ENCODE measurements at places on chromosomes 6 and 20.

GRCh38 chr20:24164360-24164759 lies 175.8 kb upstream of the GGTLC1 start:
- DNase-seq = no peak

- no peak for DNase-seq
Observed at GRCh38 chr6:114389111-114389510, 46.3 kb upstream of the HS3ST5 start.

DNA sequence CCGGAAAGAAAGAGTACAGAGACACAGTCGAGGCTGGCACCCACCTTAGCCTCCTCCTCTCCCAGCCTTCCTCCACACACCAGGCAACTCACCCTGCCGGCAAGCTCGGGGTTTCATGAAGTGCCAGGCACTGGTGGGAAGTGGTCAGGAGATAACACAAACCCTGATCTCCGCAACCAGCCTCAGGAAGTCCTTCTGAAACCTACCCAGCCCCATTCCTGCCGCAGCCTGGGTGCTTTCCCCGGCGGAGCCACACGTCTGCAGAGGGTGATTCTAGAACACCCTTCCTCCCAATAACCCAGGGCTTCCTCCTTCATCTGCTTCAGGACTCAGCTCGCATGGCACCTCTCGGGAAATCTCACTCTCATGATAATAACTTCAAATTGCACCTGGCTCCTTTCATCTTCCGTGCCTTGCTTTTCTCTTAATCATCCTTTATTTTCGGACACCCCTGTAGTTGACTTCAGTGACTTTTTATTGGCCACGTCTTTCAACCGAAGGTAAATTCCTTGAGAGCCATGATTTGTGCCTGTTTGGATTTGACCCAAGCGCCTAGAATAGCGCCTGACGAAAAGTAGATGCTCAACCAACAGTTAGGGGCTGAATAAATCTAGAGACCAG lies 8.7 kb upstream of the HLA-E start:
- no peak for DNase-seq

- no peak for DNase-seq
Observed at GRCh38 chr20:61524951-61525666, 273.0 kb downstream of the CDH4 start.

DNA sequence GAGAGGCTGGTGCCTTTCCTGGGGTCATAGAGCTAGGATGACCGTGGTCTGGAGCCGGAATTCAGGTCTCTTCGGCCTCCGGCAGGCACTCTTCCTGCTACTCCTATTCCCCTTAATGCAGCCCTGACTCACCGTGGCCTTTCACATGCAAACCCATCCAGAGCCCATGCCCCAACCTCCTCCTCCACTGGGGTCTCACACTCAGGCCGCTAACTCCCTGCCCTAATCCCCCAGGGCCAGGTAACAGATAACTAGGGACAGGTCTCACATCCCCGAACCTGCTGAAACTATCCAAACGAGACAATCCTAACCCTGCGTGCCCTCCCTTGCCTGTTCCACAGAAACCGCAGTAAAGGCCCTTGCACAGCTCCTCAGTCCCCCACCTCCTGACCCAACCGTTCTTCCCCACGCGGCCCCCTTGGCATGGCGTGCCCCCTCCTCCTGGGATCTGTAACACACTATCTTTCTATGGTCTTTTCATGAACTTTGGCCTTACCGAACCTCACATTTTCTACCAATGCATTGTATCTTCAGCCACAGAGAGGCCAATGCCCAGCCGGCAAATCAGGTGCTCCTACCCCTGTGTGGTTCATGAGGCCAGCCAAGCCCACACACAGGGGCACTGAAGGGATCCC lies 245.4 kb upstream of the EXOC2 start:
- no peak for DNase-seq

GRCh38 chr6:15244620-15245360 lies 1.1 kb upstream of the JARID2 start:
- peak; percentile 63 for DNase-seq

GRCh38 chr6:125393449-125393858 lies 91.7 kb upstream of the HDDC2 start:
- DNase-seq = no peak

- DNase-seq = no peak
Observed at GRCh38 chr6:3206339-3207015, 21.0 kb downstream of the TUBB2B start.

DNA sequence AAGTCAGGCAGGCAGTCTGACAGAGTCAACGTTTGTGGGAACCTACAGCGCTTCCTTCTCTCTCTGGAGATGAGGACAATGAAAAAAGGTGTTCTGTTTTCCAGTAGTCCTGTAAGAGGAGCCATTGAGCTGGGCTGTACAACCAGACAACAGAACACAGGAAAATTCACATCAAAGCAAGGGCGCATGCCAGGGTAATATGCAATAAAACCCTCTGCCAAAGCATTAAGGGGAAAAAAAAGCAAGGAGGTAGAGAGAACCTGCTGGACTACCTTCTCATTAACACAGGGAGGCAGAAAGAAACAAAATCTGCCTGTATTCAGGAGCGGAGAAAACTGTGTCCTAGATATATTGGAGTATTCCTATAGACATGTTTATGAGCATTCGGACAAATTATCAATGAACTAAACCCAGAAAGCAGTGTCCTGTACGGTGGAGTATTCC lies 1.3 kb downstream of the RNF24 start:
- no peak for DNase-seq

DNA sequence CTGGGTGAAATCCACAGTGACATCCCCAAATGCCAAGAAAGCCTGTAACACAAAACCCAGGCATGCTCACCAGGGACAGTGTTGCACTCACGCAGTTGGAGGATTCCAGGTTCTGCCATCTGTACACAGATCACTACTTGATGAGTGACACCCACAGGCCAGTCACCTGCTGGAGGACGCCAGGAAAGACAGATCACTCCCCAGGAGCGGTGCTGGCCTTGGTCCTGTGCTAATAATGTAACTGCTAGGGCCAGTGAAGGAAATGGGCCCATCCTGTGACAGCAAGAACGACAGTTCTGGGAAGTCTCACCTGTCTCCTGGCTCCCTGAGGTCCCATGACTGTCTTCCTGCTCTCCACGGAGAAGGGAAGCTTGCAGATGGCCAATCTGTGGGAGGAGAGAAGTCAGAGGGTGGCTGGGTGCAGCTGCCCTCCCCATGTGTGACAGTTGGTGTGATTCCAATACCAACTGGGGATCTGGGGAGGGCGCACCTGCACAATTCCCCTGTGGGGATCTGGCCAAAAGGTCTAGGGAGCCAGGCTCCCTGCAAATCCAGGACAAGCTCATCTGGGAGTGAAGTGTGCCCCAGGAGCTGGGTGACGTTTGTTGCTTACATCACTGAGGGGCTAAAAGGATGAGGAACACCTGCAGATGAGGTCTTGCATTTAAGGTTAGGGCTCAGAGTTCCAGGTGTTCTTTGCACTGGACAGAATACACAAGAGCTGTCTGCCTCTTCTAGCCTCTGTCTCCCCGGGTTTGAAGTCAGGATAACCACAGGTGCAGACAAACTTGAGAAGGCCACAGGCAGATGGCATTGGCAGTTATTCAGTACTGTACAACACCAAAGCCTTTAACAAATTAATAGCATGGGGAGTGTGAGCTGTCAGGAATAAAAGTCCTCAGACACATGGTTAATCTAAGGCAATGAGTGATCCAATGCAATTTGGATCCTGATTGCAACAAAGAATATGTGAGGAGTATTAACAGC lies 10.3 kb downstream of the ZNF337 start:
- DNase-seq = no peak

DNA sequence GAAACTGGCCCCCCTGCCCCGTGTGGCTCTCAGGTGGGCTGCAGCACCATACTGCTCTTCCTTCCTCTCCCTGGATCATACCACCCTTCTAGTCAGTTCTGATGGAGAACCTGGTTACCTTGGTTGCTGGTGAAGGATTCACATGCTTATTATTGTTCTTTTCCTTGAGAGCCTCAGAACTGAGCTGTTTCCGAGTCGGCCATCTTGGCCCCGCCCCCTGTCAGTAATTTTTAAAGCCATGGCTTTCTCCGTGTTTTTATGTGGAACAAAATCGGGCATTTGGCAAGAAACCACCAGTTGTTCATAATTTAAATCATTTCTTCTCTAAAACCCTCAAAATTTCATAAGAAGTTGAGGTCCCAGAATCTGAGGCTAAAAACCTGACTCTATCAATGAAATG lies 493.8 kb downstream of the NKAIN2 start:
- DNase-seq = no peak

DNA sequence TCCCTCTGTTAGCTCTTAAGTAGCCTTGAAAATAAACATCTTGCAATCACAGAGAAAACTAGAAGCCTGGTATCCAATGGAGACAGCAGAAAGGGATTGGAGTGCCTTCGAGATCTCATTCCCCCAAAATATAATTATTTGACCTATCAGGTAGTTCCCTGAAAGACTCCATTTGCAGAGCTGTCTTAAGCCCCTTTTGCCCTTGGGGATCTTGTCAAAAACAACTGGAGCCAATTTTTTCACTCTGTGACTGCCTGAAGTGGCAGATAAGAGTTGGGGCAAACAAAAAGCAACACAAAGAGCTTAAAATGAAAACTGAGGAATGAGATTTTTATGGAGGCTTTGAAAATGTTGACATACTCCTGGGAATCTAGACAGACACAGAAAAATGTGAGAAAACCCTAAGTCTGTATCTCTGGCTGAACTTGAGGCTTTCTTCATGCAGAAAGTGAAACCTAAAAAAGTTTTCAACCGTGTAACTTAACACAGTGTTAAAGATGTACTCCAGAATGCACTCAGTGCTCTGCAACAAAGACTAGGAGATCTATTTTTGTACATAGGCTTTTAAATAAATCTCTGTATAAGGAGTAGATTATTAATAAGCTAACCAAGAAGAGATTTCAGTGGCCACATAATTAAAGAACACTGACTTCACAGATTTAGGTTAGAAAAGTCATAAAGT lies 971.1 kb upstream of the MAN1A1 start:
- no peak for DNase-seq

DNA sequence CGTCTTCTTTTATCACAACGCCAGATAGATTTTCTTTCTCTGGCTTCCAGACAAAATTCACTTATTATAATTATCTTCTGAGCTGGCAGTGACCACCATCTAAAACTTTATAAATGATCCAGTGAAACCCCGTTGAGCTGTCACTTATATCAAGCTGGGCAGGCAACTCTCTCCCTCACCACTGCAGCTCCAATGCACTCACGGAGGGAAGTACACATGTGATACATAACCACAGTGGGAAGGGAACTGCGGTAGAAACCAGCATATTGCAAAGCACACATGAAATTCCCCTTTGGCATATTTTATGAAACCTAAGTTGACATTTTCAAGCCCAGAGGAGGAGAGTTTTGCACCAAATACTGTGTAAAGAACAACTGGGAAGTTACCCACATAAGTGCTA lies 536.9 kb downstream of the HACE1 start:
- DNase-seq = no peak

DNA sequence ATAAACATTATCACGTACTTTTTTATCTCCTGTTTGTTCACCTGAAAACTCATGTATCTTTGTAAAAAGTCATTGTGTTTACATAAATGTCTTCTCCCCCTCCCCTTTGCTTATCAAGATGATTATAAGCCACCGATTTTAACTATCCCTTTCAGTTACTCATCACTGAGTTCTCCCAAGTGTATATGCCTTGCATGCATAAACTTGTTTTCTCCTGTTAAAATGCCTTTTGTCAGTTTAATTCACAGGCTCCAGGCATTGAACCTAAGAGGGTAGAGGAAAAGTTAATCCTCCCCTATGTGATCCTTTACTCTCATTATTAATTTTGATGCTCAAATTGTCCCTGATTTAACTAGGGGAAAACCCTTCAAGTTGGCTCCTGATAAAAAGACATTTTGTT lies 24.2 kb downstream of the ANKEF1 start:
- DNase-seq = no peak

GRCh38 chr6:118320652-118321051 lies 227.4 kb upstream of the PLN start:
- DNase-seq = no peak

GRCh38 chr6:21914121-21914973 lies 320.8 kb downstream of the SOX4 start:
- no peak for DNase-seq

DNA sequence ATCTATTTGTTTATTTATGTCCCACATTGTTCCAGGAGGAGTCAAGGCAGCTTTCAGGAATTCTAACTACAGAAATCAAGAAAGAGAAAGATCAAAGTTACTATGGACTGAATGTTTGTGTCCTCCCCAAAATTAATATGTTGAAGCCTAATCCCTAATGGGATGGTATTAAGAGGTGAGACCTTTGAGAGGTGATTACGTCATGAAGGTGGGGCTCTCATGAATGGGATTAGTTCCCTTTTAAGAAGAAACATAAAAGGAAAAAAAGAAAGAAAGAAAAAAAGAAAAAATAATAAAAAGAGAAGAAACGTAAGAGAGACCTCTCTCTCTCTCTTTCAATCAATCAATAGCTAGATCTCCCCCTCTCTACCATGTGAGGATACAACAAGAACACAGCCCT lies 44.7 kb upstream of the TOP1 start:
- DNase-seq = no peak

GRCh38 chr6:108673153-108673552 lies 112.4 kb downstream of the FOXO3 start:
- DNase-seq = no peak

DNA sequence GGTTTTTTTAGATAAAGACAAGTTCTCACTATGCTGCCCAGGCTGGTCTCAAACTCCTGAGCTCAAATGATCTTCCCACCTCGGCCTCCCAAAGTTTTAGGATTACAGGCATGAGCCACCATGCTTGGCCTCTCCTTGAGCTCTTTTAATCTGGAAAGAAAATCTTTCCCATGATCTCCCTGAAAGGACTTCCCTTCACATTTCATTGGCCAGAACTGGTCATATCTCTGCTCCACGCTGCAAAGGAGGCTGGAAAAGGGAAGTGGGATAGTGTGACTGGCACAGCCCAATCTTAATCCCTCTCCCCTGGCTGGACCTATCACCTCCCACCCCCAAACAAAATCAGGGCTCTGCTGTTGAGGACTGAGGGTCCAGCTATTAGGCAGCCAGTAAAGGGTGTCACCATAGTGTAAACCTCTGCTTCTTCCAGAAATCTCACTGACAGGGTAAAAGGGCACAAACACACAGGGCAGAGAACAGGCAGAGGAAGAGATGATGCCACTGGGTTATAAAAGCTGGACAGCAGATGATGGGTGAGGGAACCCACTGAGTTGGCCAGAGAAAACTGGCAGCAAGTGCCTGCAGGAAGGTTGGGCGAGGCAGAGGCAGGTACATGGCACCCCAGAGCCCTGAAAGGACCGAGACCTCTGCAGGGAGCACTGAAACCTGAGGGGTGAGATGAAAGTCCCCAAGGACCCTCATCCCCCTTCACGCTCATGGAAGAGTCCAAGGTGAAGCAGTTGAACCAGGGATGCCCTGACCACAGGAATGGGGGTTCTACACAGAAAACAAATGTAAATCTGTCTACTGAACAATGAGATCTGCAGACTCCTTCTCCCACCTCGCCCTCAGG lies 83.1 kb upstream of the PTPN1 start:
- no peak for DNase-seq

DNA sequence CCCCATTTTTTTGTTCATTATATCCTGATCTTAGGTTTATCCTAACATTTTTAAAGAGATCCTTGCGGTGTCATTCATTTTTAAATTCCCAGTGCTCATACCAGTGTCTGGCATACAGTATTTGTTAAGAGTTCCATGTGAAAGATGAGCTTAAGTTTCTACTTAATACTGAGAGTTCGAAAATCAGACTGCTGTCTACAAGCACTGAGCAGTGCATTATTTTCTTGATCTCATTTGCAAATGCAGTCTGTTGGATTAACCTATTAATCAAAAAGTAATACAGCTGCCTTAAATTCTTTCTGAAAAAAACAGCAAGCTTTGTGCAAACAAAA lies 663 bp downstream of the COQ3 start:
- no peak for DNase-seq
